T-helper 2 cell treated with Interferon-gamma antibody and Interleukin-4, amounts not matched to agents 5 μg/mL and 100 μg/mL, for 36 hours (primary cell): ENCODE measurements at places on chromosomes 7 and 10.

DNA sequence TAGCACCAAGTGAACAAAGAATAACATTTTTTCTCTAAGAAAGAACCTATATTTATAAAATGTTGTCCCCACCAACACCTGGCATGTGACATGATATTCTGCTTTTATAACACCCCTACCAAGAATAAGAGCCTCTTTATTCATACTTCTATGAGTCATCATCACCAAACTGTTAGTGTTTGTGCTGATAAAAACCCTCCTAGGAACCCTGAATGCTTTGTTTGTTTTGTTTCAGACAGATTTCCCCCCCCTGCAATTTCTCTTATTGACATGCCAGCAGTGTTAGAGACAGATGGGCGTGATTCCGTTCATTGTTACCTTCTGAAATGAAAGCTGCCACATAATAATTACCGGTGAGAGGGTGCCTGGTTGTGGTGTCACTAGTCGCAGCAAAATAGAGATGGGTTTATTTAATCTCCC, 651.1 kb downstream of the SORCS1 start:
- H3K4me3 ChIP-seq: no peak overlapping the region
- H3K4me1 ChIP-seq: no peaks in the 10 kb centered on the region
- no peak overlapping the region for H3K27ac ChIP-seq
- no peaks in the 10 kb centered on the region for H3K36me3 ChIP-seq

DNA sequence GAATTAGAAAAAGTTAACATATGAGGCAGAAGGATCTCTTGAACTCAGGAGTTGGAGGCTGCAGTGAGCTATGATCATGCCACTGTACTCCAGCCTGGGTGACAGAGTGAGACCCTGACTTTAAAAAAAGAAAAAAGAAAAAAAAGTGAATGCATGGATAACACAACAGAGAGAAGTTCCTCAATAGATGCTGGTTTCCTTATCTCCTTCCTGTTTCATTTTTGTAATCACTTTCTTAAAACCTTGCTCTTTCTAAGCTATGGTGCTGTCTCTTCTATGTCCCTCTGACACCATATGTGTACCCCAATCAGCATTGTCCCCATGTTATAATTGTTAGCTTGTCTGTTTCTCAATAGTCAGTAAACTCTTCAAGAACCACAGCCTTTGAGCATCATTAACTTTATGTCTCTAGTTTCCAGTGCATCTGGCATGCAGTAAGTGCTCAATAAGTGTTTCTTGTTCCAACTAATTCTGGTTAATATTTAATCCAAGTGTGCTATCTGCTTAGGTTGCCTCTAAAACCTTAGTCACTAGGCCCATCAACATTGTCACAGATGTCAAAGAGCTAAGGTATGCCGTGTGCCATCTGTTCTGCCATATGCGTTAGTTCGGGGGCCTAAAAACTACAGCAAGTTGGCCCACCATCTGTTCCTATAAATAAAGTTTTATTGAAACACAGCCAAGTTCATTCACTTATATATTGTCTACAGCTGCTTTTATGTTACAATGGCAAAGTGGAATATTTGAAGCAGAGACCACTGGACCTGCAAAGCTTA, 36.2 kb downstream of the MPP7 start:
- no peaks in the 10 kb centered on the region for H3K27me3 ChIP-seq
- no peak overlapping the region for H3K27ac ChIP-seq

DNA sequence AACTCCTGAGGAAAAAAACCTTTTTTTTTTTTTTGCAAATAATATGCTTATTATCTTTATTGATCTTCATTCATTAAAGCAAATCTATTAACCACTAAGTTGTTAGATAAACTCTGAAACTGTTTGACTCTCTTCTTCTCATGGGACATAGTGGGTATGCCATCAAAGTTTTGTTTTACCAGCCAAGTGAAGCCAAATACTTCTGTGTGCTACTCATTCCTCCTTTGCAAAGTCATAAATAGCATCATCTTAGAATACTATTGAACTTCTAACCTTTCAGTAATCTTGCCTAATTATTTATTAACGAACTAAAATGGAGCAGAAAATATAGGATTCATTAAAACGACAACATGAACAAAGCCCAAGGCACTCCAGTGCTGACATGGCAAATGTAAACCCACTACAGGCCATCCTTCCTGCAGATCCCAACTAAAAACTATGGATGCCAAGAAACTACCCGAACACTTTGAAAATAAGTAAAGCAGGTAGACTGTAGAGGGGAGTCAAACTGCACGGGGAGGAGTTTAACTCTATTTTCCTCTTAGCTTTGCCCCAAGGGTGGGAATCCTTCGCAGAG, 61.2 kb upstream of the ODAD2 start:
- H3K4me3 ChIP-seq: no peak overlapping the region
- H3K27ac ChIP-seq: no peak overlapping the region
- no peaks in the 10 kb centered on the region for H3K4me1 ChIP-seq

GRCh38 chr7:149635561-149636329, 137.6 kb downstream of the ZNF467 start:
- no peaks in the 10 kb centered on the region for H3K4me1 ChIP-seq
- no peak overlapping the region for H3K27ac ChIP-seq
- H3K27me3 ChIP-seq: peaks cover 1% of the 10 kb centered on the region
- no peak overlapping the region for H3K4me3 ChIP-seq

GRCh38 chr10:83562381-83562780, 576.9 kb upstream of the GHITM start:
- H3K4me3 ChIP-seq: no peak overlapping the region
- no peaks in the 10 kb centered on the region for H3K4me1 ChIP-seq
- no peaks in the 10 kb centered on the region for H3K27me3 ChIP-seq
- H3K36me3 ChIP-seq: no peaks in the 10 kb centered on the region
- no peak overlapping the region for H3K27ac ChIP-seq
- no peak for DNase-seq
